Stimulated activated CD4-positive, alpha-beta T cell treated with anti-CD3 and anti-CD28 coated beads, Interleukin-1b, Interleukin-23, amount 100 ng/mL, for 48 hours (primary cell): ENCODE measurements at places on chromosomes 13 and 19.

DNA sequence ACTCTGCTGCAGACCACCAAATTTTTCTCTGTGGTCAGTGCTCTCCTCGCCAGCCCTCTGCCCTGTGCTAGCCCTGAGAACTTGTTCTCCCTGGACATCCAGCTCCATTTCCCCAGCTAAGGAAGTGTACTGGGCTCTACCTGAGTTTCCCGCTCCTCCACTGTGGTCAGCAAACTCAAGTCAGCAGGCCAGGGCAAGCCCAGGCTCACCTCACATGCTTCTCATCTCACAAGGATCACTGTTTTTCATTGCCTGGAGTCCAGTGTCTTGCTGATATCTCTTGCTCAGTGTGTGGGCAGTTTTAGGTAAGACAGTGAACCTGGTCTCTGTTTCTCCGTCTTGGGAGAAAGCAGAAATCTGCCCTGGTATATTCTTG is 201.4 kb downstream of the FOXO1 start:
- no peak for DNase-seq

DNA sequence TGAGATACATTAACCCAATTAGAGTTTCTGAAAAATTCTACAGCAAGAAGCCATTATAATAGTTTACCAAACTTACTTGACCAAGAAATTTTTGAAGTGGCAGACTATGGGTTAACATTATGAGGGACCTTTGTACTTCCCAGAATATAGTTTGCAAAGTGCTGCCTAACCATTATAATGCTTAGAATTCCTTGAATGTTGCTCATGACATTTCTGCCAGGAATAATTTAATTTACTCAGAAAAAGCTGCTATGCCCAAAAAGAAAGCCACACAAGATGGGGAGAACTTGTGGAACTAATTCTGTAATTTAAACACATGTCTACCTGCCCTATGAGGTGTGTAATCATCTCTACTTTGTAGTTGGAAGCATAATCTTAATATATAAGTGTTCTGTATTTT is 58.1 kb upstream of the MYCBP2 start:
- no peak for DNase-seq

DNA sequence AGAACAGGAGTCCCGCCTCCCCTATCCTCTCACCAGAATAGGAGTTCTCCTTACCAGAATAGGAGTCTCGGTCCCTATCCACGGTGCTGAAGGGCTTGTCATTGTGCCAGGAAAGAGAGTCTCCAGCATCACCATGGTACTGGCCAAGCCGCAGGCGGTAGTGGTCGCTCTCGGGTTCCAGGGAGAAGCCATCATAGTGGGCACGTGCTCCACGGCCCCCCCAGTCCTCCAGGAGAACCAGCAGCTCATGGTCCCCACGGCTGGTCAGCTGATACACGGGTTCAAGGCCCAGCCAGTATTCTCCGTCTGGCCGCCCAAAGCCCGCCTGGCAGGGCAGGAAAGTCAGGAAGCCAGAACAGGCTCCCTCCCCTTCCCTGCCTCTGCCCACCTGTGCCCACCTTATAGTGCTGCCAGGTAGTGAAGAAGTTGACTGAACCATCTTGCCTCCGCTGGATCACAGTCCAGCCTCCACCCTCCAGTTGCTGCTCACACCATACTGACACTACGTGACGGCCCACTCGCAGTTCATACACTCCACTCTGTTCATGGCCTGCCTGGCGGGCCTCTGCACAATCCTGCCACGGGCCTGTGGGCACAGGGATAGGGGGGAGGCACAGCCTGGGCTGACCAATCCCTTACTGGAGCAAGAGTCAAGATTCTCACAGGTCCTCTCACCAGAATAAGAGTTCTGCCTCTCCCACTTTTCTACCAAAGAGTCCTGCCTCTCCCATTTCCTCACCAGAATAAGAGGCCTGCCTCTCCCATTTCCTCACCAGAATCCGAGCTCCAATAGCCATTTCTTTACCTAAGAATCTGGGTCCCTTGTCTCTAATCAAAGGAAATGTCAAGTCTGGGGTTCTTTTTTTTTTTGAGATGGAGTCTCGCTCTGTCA is 7.4 kb downstream of the SHFL start:
- DNase-seq, result no peak

DNA sequence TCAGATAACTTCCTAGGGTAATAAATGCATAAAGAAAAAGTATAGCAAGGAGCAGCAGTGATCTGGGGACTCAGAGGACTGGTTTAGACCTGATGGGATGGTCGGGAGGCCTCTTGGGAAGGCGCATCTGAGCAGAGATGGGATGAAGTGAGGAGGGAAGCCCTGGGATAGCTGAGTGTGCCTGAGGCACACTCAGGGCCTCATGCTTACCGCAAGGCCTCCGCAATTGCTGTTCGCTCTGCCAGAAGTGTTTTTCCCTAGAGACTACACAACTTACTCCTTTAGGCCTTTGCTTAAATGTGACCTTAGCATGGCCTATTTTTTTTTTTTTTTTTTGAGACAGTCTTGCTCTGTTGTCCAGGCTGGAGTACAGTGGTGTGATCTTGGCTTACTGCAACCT is 4.1 kb upstream of the DLL3 start:
- DNase-seq, result no peak

GRCh38 chr13:34346626-34347025 is 528.7 kb downstream of the RFC3 start:
- DNase-seq, result no peak

- DNase-seq, result no peak
Measured at GRCh38 chr19:31354316-31354715, 5.1 kb upstream of the TSHZ3 start.

- no peak for DNase-seq
Measured at GRCh38 chr13:106918557-106918860, 350.6 kb upstream of the ARGLU1 start.

DNA sequence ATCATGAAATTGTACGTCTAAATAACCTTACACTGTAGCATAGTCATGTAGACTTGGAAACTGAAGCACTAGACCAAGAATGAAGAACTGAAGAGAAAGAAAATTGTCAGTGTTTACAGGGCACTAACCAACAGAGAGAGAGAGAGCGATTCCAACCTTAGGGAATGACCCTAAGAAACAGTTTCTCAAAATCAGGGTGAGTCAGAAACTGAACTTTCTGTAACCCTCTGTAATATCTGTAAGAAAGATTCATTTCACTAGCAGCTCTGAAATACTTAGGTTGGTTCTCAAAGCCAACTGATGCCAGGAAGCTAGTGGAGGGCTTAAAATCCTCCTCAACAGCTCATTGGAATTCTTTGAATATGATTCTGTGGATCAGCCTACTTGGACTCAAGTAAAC is 936.9 kb downstream of the EFNB2 start:
- no peak for DNase-seq

DNA sequence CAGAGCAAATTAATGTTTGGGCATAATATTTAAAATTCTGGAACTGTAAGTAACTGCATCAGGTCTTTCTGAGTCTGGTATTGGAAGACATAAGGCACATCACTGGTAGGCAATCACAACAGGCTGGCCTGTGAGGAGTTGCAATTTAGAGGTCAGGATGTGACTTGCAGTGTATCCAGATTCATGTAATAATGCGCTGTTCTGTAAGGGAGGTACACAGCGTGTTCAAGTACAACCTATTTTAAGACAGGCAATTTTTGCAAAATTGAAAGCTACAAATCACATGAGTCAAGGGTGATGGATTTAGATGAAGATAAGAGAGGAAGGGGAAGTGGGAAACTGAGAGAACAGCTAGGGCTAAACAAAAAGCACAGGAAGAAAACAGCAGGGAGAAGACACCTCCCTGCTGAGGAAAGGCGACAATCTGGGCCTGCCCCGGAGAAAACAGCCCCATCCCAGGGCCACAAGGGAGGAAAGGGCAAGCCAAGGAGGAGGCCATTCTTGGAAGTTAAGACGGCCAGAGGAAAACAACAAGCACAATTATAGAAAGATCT is 138.1 kb downstream of the LACC1 start:
- DNase-seq, result no peak

- no peak for DNase-seq
Measured at GRCh38 chr19:8494158-8494557, 8.3 kb downstream of the PRAM1 start.

GRCh38 chr19:5075597-5075996 is 106.7 kb downstream of the KDM4B start:
- no peak for DNase-seq

GRCh38 chr19:58578012-58578925 is 5.1 kb upstream of the MZF1 start:
- peak; percentile 52 for DNase-seq

GRCh38 chr19:37329686-37330085 is 41.2 kb upstream of the ZNF527 start:
- DNase-seq, result no peak

- peak; percentile 53 for DNase-seq
Measured at GRCh38 chr19:1862424-1863327, 703 bp downstream of the KLF16 start.

GRCh38 chr13:100051070-100051469 is 37.8 kb upstream of the PCCA start:
- DNase-seq, result no peak

DNA sequence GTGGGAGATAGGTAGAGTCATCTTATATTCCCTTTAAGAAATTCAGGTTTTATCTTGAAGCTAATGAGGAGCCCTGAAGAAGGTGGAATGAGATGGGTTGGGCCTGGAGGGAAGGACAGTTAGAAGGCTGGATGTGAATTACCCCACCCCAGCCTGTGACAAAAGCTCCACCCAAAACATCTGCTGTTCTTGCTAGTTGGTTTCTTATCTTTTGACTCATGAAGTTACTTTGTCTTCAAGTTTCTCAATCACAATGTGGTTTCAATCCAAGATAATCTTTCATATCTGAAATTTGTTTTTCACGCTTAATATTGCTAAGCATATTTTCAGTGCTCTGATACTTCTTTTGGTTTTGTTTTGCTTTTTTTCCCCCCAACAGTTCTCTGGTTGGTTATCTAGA is 38.3 kb upstream of the HMGB1 start:
- DNase-seq, result no peak

GRCh38 chr13:66171920-66172319 is 1058.2 kb downstream of the PCDH9 start:
- DNase-seq, result no peak

DNA sequence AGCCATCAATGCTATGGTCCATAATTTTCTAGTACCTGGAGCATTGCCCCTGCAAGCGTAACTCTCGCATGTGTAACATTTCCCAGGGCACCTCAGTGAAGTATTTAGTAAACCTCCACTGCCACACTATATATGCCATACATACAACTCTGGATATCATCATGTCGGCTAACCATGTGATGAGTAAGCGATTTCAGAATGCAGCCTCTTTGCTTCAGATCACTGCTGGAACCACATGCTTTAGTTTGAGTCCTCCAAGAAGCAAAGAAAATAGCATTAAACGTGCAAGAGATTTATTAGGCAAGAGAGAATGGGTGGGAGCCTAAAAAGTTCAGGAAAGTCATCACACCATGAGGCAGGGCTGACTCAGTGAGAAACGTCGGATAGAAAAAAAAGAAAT is 635.6 kb upstream of the SLITRK5 start:
- DNase-seq, result no peak

DNA sequence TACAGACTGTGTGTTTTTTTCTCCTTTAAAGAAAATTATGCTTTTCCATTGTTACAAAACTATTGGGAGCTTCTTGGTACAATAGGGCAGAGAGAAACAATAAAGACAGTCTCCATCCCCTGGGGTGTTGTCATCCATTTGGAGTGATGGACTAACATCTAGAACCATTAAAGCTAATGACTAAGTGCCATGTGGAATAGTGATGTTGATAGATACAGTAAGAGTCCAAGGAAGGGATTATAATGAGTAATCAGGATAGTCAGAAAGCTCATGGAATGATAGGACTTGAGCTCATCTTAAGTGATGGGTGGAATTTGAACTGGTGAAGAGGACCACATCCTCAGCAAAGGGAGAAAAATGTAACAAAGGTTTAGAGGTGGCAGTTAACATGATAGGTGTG is 24.1 kb upstream of the FRY start:
- no peak for DNase-seq

- DNase-seq, result peak; percentile 24
Measured at GRCh38 chr19:11435833-11436313, 438 bp downstream of the PRKCSH start.

- no peak for DNase-seq
Measured at GRCh38 chr19:18903156-18904037, 7.4 kb upstream of the CERS1 start.

- DNase-seq, result no peak
Measured at GRCh38 chr13:97212004-97212403, 10.1 kb upstream of the MBNL2 start.

DNA sequence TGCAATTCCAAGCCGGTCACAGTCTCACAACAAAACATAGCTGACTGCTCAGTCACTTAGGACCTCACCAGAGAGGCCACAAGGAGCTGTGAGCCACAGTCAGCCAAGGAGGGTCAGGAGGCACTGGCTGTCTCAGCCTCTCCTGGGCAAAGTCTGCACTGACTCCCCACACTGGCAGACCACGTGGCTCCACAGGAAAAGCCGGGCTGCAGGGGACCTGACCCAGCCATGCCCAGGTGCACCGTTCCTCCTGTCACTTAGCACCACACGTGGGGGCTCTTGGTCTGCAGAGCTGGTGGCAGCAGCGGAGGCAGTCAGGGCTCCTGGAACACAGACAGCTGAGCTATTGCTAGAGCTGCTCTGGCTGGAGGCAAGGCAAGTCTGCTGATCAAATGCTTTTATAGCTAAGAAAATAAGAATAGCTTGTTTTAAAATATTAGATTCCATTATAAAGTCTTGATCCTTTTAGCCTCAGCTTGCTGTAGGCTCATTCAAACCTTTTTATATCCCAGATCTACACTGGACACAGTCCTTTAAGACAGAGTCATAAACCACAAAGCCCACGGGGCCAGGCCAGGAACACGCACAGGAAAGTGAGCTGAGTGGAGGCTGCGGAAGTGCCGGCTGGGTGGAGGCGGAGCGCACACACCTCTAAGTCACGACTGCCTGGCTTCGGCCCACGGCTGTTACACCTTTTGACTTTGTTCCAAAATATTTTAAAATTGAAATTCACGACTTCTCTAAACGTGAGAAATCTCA is 744.1 kb downstream of the UQCRFS1 start:
- peak; percentile 8 for DNase-seq

GRCh38 chr13:33445024-33445423 is 159.5 kb upstream of the STARD13 start:
- no peak for DNase-seq

- DNase-seq, result no peak
Measured at GRCh38 chr13:78576261-78576660, 27.1 kb downstream of the POU4F1 start.

DNA sequence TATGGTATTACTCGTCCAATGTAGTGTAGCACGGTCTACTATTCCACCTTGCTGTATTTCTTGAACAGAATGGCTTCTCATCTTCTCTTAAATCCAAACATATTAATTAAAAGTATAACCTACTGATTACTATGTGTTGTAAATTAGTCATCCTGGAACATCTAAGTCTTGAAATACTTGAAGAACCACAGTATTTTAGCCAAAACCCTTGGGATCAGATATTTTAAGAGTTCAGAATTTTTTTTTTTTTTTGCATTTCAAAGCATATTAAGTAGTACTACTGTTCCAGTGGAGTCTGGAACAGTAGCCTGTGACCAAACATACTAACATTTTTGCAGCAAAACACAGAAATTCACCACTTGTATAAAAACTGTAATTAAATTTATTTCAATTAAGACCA is 30.1 kb downstream of the ZC3H13 start:
- DNase-seq, result no peak
